ENCODE measurements at places on chromosomes 5 and 9.

DNA sequence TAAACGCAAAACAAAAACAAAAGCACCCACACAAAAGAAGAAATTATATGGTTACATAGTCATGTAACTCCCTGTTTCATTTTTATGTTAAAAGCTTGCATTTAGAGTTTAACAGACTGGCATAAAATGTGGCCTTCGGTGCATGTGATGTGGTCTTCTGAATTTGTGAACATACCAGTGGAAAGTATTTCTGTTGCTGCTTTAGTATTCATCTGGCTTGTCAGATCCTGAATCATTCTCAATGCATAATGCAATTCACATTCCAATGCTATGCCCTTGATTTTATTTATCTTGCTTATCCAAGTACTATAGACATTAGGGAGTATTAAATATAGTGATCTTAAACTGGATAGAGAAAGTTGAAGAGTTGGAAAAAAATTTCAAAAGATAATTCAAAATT, 740.2 kb upstream of the ZNF608 start:
- DNase-seq = peak; percentile 77

GRCh38 chr5:4058899-4059298, 463.3 kb downstream of the IRX1 start:
- DNase-seq = no peak

DNA sequence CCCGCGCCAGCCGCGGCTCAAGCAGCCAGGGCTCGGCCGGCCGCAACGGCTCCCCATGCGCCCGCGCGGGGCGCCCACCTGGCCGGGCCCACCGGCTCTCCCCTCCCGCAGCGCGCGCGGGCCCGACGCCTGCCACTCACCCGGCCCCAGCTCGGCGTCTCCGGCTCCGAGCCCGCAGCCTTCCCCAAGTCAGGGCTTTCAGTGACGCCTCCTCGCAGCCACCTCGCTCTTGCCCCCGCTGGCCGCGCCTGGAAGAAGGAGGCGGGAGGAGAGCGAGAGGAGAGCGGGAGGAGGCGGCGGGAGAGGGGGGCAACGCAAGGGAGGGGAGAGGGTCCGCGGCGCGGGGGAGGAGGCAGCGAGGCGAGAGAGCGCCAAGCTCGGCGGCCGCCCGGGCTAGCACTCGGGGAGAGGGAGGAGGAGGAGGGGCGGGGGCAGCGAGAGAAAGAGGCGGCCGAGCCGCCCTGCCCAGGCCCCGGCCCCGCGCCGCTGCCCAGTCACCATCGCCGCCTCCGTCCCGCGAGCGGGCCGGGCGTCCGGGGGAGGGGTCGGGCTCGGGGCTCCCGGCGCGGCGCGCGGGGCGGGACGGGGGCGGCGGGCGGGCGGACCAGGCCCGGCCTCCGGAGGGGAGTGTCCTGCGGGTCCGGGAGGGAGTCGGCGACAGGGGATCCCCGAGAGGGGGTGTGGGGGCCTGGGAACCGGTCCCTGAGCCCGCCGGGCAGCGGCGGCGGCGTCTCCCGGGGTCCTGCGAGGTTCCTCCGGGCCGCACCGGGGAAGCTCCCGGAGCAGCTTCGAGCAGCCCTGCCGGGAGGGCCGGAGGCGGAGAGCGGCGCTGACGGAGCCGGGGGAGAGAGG, at the start of gene LHFPL2:
Gene LHFPL2 (minus strand): TSS at position 414 of the 852 bp plus-strand sequence. CDS start 138,559 bp downstream, outside the sequence.
- peak; percentile 62 for DNase-seq

- no peak for DNase-seq
These were observed 59.8 kb downstream of the MRPS30 start for GRCh38 chr5:44868541-44868940.

DNA sequence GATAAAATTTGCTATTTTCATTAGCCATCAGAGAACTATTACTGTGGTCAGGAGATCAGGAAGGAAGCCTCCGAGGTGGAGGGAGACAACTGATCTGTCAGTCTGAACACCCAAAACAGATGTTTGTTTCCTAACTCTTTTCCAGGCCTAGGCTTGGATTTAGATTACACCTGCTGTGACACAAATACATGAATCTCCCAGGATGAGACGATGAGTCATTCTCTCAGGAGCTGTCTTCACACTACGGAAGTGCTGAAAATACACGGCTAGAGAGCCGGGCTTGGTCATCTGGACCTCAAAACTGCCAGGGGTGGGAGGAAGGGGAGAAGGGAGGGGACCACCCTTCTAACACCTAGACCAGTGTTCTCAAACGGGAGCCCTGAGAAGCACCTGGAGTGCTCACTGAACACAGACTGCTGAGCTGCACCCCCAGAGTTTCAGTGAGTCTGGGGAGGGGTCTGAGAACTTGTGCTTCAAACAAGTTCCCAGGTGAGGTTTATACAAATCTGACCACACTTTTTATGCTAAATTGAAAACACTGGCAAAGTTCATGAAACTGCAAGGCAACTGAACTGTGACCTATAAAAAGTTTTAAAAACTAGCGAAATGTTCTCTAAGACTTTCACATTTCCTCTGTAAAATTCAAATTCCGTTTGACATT, 80.3 kb upstream of the EQTN start:
- no peak for DNase-seq

GRCh38 chr9:3646226-3646625, 120.4 kb upstream of the RFX3 start:
- DNase-seq = no peak

DNA sequence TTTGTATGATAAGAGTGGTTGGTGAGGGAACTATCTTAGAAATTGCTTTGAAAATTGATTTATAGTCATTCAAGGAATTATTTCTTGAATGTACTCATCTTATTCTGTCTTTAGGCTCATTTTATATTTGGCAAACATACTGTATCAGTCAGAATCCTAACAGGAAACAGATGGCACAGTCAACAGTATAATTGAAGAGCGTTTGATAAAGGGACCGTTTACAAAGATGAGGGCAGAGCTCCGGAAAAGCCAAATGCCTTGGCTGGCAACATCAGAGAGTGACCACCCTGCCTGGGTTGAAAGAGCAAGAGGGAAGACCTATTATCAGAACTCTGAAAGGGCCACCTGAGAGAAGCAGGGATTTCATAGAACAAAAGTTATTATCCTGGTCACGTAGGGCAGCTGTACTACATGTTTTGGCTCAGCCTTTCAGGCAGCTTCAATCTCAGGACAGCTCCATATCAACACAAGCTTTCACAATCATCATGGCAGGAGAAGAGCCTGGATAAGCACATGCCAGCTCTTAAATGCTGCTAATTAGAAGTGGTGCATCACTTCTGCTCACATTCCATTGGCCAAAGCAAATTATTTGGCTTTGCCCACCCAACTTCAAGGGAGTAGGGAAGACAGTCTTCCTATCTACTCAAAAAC, 47.2 kb upstream of the ARL15 start:
- DNase-seq = peak; percentile 22

DNA sequence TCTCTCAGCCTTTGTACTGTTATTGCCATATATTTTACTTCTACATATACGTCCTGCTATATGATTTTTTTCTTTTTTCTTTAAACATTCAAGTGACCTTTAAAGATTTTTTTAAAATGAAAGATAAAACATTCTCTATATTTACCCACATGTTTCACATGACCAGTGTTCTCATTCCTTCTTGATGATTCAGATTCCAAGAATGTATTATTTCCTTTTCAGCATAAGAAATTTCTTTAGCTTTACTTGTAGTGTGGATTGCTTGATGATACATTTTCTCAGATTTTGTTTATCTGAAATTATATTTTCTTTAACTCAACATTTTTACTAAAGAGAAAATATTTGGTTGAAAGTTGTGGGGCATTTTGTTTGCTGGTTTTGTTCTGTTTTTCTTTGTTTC, 792.1 kb downstream of the BRINP1 start:
- peak; percentile 65 for DNase-seq

- DNase-seq = peak; percentile 77
These were observed 2.1 kb upstream of the MARCHF6 start for GRCh38 chr5:10351199-10351905.

GRCh38 chr5:34648840-34649158, 7.3 kb upstream of the RAI14 start:
- DNase-seq = peak; percentile 50

- peak; percentile 16 for DNase-seq
These were observed 628 bp downstream of the HOMER1 start for GRCh38 chr5:79513308-79513703.

GRCh38 chr9:8655071-8655470, 855.5 kb upstream of the DMAC1 start:
- DNase-seq = no peak

GRCh38 chr9:8424786-8425410, 625.3 kb upstream of the DMAC1 start:
- no peak for DNase-seq

- no peak for DNase-seq
These were observed 129.2 kb downstream of the DMRT2 start for GRCh38 chr9:1179366-1179765.

DNA sequence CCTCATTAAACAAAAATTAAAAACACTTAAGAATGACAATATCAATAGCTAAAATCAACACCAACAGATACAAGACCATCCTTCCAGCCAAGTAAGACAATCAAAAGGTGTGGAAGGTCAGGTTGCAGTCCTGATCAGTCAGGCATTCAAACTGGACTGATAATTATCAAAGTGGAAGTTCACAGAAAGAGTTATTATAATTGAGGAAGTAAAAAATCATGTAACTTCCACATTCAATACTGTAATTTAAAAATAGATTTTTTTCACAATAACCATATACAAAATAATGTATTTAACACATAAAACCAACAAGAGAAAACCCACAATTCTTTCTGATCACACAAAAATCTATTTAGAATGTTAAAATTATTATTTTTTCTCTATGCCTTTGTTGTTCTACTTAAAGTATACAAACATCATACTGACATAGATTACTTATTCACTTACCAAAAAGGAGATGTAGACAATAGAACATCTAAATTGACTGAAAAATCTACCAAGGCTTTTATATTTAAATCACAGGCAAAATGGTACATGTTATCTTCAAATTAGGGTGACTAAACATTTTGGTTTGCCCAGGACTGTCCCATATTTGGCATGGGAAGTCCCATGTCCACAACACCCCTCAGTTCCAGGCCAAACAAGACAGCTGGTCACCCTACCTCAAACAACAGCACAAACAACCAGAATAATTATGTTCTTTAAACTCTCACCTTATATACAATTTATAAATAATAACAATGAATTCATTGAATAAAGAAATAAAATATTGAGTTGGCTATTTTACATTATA, 142.5 kb upstream of the SLC24A2 start:
- DNase-seq = no peak

- no peak for DNase-seq
These were observed 581.8 kb downstream of the ACTL7B start for GRCh38 chr9:108273988-108274387.

DNA sequence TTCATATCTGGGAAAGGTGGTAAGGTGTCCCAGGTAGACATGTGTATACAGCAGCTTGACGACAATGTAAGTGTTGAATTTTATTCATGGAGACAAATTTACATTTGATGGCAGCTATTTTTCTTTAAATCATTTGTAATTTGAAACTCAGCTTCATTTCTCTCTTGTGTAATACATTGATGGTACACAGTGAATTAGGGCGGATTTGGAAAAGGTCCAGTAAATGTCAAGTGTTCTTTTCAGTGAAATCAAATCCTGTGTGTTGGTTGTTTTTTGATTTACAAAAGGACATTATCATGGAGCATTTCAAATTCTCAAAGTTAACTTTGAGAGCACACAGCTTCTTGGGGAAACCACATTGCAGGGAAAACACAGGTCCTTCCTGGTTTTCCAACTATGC, 30.0 kb upstream of the PCSK1 start:
- DNase-seq = no peak

DNA sequence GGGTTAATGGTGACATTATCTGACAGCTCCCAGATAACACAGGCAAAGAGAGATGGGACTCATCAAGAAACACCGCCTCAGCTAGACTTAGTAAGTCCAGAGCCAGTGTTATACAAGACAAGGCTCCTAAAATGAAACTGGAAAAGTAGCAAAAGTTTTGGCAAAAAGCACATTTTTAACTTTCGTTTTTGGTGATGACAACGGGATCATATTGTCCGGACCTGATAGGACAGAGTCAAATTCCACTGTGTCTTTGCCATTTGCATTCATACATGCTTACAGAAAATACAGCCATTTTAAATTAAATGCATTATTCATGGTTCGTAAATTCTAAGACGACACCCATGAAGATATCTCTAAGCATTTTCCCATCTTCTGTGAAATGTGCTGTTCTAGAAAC, 152.1 kb downstream of the CRB2 start:
- DNase-seq = no peak

- no peak for DNase-seq
These were observed 251.5 kb downstream of the COX7C start for GRCh38 chr5:86869268-86869667.

DNA sequence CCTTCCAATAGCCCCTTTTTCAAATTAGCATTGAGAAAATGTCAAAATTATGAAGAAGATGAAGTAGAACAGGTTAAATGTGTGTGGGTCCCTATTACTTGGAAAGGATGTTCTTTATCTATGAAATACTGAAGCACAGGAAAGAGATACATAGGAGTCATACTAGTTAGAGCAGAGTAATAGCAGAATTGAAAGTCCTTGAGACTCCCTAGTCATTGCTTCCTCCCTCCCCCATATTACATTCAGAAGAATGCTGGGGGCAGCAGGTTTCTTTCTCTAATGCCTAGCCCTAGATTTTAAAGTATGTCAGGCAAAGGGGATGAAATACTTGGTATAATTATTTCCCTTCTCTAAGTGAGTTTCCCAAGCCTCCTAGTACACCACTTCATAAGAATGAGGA, 4.4 kb downstream of the ZCCHC9 start:
- no peak for DNase-seq

DNA sequence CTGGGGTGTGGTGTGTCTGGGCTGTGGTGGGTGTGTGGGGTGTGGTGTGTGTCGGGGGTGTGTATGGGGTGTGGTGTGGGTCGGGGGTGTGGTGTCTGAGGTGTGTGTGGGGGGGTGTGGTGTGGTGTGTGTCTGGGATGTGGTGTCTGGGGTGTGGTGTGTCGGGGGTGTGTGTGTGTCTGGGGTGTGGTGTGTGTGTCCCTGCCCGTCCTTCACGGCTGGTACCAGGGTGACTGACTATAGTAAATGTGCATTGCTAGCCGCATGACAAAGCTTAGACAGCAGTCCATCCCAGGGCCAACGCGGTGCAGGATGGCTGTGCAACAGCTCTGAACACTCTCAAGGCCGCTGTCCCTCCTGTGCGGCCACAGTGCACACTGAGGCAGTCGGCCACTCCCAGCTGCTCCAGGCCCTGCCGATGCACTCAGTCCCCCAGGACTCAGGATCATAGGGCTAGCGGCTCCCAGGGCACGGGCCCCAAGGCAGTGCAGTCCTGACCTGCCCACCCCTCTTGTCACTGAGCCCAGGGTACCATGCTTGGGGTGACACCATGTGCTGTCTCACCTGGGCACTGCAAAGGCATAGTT, 54.0 kb downstream of the SECISBP2 start:
- DNase-seq = no peak

DNA sequence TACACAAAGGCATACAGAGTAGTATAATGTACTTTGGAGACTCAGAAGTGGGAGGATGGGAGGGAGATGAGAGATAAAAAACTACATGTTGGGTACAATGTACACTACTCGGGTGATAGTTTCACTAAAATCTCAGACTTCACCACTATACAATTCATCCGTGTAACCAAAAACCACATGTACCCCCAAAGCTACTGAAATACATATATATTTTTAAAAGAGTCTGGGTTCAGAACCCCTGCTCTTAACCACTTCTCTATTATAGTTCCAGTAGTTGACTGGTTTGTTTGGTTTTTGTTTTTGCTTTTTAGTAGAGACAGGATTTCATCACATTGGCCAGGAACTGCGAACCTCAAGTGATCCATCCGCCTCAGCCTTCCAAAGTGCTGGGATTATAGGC, 22.6 kb downstream of the SGTB start:
- no peak for DNase-seq
